Smooth muscle cell of bladder (primary cell): ENCODE measurements at places on chromosomes 4 and X. TPM values are rescaled to one million over a fixed set of nuclear protein-coding genes. Genes with fewer than 3 reads are reported as not detected.

BTK gene
- not detected in 2 replicates for total RNA-seq

AKAP14 gene
- total RNA-seq = not detected in 2 replicates

CLIC2 gene
- 3.7 and 3.9 TPM in 2 replicates for total RNA-seq

CRMP1 gene
- total RNA-seq = under 0.01 and 0.14 TPM in 2 replicates

SPATA18 gene
- total RNA-seq = 13.9 and 22.6 TPM in 2 replicates
